ENCODE measurements at places on chromosomes 12 and 14. TPM values are rescaled to one million over a fixed set of nuclear protein-coding genes. Genes with fewer than 3 reads are reported as not detected.
A peak's percentile ranks its signal among the peaks of the same experiment; 100 is the strongest.

- no peak for DNase-seq
These were observed 11.5 kb upstream of the SFSWAP start for GRCh38 chr12:131699434-131699833.

DNA sequence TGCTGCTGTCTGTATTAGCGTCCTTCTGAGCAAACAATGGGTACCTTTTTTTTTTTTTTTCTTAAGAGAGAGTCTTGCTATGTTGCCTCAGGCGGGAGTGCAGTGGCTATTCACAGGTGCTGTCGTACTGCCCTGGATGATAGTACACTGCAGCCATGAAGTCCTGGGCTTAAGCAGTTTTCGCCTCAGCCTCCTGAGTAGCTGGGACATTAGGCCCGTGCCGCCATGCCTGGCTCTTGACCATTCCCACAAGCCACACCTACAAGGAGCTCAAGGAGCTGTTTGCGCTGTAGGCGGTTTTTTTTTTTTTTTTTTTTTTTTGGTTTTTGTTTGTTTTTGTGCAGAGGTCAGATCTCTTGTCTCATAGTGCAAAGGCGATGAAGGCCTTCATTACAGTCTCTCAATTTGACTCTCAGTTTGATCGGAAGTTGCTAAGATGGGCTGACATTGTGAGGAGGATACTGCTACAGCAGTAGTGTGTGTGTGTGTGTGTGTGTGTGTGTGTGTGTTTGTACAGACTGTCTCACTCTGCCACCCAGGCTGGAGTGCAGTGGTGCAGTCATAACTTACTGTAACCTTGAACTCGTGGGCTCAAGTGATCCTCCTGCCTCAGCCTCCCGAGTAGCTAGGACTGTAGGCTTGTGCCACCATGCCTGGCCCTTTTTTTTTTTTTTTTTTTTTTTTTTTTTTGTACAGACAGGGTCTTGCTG is 34.2 kb downstream of the TRAF3 start:
- DNase-seq: no peak

GRCh38 chr12:127579446-127579845 is 687.5 kb upstream of the TMEM132C start:
- DNase-seq: no peak

DNA sequence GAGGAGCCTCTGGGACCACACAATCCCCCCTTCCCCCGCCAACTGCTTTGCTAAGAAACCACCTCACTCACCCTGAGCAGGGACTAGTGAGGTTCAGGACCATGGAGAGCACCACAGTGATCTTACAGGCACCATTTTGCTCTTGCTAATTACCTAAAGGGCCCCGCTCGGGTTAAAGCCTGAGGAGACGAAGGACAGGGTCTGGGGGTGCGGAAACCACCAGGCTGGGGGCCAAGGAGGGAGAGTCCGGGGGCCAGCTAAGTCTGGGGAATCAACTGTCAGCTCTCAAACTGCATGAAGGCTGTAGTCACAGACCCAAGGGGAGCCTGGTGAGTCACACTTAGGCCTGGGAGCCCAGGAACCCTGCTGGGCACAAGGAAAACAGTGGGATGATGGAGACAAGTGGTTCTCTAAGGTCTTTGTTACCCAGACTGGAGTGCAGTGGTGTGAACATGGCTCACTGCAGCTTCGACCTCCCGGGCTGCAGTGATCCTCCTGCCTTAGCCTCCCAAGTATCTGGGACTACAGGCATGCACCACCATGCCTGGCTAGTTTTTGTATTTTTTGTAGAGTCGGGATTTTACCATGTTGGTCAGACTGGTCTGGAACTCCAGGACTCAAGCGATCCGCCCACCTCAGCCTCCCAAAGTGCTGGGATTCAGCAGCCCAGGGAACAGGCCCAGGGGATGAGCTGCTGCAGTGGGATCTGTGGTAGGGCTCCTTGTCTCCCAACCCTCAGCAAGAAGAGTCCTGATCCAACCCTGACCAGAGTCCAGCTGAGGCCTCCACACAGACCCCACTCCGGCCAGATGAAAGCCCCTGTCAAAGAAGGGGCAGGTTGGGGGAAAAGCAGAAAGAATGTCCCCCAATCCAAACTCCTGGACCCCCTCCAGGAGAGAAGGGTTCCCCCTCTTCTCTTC is 98.8 kb downstream of the CALM1 start:
- DNase-seq: peak; percentile 67

DNA sequence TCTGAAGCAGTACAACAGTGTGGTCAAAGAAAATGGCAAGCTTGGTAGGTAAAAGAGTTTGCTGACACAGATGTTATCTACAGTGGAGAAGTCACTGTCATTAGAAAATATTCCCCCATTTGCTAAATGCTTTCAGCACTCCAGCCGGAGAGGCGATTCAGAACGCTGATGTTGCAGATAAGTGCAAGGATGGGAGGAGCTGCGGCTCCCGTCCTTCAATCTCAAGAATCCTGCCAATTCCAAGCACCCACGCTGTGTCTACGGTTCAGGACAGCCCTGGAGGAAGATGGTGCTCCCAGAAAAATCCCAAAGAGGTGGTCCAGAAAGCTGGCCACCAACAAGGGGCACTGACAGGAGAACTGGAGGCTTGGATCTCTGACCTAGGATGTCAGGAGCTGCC is 79.1 kb downstream of the ZFP36L1 start:
- DNase-seq: no peak

DNA sequence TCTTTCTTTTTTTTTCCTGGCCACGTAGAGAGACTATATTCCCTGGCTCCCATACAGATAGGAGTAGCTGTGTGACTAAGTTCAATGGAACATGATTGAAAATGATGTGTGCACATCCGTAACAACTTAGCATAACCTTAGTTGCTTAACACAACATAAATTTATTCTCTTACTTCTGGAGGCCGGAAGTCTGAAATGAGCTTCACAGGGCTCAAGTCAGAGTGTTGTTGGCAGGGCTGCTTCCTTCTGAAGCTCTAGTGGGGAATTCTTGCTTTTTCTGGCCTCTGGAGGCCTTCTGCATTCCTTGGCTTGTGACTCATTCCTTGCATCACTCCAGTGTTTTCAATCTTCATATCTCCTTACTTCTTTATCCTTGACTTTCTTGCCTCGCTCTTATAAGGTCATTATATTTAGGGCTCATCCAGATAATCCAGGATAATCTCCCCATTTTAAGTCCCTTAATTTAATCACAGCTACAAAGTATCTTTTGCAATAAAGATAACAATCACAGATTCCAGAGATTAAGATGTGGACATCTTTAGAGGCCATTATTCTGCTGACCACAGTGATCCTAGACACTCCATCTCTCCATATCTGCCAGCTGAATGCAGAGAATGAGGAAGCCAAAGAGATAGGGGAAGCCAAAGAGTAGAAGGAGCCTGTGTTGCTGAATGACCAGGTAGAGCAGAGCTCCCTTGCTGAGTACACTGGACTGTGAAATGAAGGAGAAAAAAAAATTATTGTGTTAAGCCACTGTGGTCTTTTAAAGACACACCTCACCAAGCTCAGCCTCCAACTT is 21.0 kb upstream of the SNX6 start:
- DNase-seq: no peak

The RASSF9 gene
- 2.9 TPM for total RNA-seq

The SPTLC2 gene
- 25.5 TPM for total RNA-seq

The CCDC177 gene
- total RNA-seq: not detected

Measured in tibial nerve (tissue), 4 donors.